Endothelial cell of coronary artery (primary cell): ENCODE measurements at places on chromosomes 12 and 14. TPM values are rescaled to one million over a fixed set of nuclear protein-coding genes. Genes with fewer than 3 reads are reported as not detected.

C12orf56 gene
- total RNA-seq, result under 0.01 and 0.19 TPM in 2 replicates

GALNT16 gene
- total RNA-seq, result 0.19 and 0.36 TPM in 2 replicates

GPRC5A gene
- total RNA-seq, result 13.3 and 36.0 TPM in 2 replicates

GUCY2C gene
- total RNA-seq, result not detected in 2 replicates

SLC6A12 gene
- not detected in 2 replicates for total RNA-seq

KRT72 gene
- total RNA-seq, result not detected in 2 replicates

GLT8D2 gene
- 0.28 and 0.45 TPM in 2 replicates for total RNA-seq

RPS6KA5 gene
- total RNA-seq, result 2.1 and 3.1 TPM in 2 replicates

TAS2R9 gene
- total RNA-seq, result 0.09 TPM in 1 of 2 replicates, not detected in the other

C1QL4 gene
- total RNA-seq, result not detected in 2 replicates

NOVA1 gene
- 1.9 and 2.1 TPM in 2 replicates for total RNA-seq

P2RX7 gene
- 0.72 and 0.75 TPM in 2 replicates for total RNA-seq

VRK1 gene
- total RNA-seq, result 31.6 and 44.4 TPM in 2 replicates

TPH2 gene
- not detected in 2 replicates for total RNA-seq

ALX1 gene
- total RNA-seq, result 0.09 and 0.81 TPM in 2 replicates

ABCD2 gene
- not detected in 2 replicates for total RNA-seq

PYM1 gene
- 28.1 and 31.4 TPM in 2 replicates for total RNA-seq

CBX5 gene
- total RNA-seq, result 25.4 and 27.4 TPM in 2 replicates

TMEM52B gene
- total RNA-seq, result not detected in 2 replicates

ADGRD1 gene
- total RNA-seq, result 0.09 and 2.1 TPM in 2 replicates

B4GALNT1 gene
- total RNA-seq, result 0.18 and 0.94 TPM in 2 replicates

CCDC197 gene
- total RNA-seq, result not detected in 2 replicates

TEAD4 gene
- 19.8 and 25.7 TPM in 2 replicates for total RNA-seq

LRCOL1 gene
- total RNA-seq, result 0.09 TPM in 1 of 2 replicates, not detected in the other

EGLN3 gene
- 1.5 and 13.1 TPM in 2 replicates for total RNA-seq

AQP2 gene
- total RNA-seq, result not detected in 2 replicates

ITGB7 gene
- total RNA-seq, result 0.18 and 0.38 TPM in 2 replicates

KLRF1 gene
- total RNA-seq, result not detected in 2 replicates

KRT2 gene
- total RNA-seq, result not detected in 2 replicates

MANSC4 gene
- total RNA-seq, result not detected in 2 replicates

IGF1 gene
- total RNA-seq, result 0.09 and 0.28 TPM in 2 replicates

PLEKHG3 gene
- total RNA-seq, result 3.6 and 5.2 TPM in 2 replicates

ZC3H10 gene
- total RNA-seq, result 5.1 and 6.2 TPM in 2 replicates

RHEBL1 gene
- 0.94 and 2.1 TPM in 2 replicates for total RNA-seq

LRFN5 gene
- total RNA-seq, result under 0.01 and 0.47 TPM in 2 replicates

ENDOU gene
- total RNA-seq, result 0.09 TPM in 1 of 2 replicates, not detected in the other

SYNDIG1L gene
- not detected in 2 replicates for total RNA-seq

TAS2R10 gene
- total RNA-seq, result 0.66 and 0.72 TPM in 2 replicates

NDUFA12 gene
- 119 and 132 TPM in 2 replicates for total RNA-seq

CCDC196 gene
- total RNA-seq, result not detected in 2 replicates

SCN8A gene
- 5.7 and 16.6 TPM in 2 replicates for total RNA-seq

DTX1 gene
- under 0.01 TPM in 1 of 2 replicates, not detected in the other for total RNA-seq

KRT74 gene
- total RNA-seq, result not detected in 2 replicates

SYCP3 gene
- 0.09 and 0.19 TPM in 2 replicates for total RNA-seq

WNT1 gene
- not detected in 2 replicates for total RNA-seq

CLEC12A gene
- not detected in 2 replicates for total RNA-seq

IL26 gene
- total RNA-seq, result not detected in 2 replicates

APOF gene
- total RNA-seq, result not detected in 2 replicates

CELA1 gene
- total RNA-seq, result not detected in 2 replicates

CARMIL3 gene
- 0.09 TPM in 1 of 2 replicates, not detected in the other for total RNA-seq
